Tibial artery (tissue), 4 donors: ENCODE measurements at places on chromosomes 11 and 22.

GRCh38 chr11:37141707-37142106, 543.7 kb upstream of the RAG2 start:
- no peak for DNase-seq

DNA sequence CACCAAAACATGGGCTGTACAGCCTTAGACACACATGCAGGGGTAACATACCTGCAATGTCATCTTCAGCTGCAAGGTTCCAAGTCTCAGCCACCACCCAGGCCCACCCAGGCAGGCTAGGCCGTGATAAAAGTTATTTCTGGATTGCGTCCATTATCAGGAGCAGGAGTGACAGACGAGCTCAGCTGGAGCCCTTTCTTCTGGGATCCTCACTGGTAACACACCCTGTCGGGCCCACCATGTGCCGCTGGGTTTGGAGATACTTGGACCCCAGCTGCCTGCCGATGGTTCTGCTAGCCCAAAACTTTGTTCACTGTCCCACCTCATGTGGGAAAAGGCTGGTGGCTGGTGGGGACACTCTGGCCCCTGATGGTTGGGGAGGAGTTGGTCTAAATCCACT, 24.8 kb downstream of the TMPRSS5 start:
- no peak for DNase-seq

DNA sequence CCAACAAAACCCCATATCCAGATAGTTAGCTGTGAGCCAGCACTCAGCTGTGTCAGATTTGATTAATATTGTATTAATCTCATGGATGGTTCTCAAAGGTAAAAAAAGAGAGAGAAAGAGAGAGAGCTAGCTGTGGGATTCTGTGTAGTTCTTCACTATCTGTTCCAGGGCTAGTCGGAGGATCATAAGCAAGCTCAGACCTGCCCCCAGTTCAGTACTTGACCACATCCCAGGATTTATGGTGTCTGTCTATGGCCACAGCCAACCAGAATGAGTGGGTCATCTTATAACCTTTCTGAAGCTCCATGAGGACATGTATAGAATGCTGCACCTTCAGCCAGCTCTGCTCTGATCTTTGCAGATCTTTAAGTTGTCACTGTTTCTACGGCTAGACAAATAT, 13.5 kb upstream of the B3GNT6 start:
- no peak for DNase-seq

DNA sequence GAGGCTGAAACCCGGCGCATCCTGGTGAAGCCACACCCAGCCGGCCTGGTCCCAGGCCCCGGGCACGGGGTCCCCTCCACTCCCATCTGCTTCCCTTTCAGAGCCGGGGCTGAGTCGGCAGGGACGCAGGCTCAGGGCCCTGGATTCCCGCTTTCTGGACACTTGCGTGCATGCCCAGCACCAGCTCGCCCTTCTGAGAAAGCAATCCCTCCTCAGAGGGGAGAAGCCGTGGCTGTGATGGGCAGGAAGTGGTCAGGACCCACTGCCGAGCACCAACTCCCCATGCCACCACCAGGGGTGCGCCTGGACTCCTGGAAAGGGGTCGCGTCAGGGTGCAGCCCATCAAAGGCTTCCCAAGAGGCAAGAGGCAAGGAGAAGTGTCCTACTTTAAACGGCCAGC, 15.1 kb downstream of the CDKN1C start:
- DNase-seq = no peak

DNA sequence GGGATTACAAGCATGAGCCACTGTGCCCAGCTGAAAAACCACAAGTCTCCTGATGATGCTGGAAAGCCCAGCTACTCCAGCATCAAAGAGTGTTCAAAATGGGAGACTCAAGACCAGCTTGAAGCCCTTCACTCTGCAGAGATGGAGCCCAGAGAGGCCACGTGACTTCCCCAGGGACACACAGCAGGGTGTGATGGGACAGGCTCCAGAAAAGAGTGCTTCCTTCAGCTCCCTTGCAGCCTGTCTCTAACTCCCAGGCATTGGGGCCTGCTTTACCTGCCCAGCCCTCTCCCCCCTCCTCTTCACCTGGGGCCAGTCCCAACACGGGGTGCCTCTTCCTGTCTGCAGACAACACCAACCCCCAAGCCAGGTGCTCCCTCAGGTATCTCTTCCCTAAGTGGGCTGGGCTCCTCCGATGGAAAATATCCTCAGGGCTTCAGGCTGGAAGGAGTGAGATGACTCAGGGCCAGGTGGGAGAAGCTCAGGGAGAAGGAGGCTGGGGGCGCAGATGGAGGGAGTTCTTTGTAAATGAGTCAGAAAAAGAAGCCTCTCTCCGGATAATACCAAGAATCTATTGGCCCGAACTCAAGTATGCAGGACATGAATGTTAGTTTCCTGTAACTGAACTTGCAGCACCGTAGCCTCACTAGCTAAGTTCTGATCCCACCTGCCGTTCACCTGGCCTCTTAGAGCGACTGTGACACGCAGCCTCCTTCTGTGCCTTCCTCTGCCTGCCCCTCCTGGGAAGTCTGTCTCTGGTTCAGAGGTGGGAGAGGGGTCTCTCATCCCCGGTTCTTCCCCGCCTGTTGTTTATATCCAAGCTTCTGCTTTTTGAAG, 326.6 kb downstream of the MN1 start:
- no peak for DNase-seq

- no peak for DNase-seq
These were observed 12.7 kb downstream of the C11orf91 start for GRCh38 chr11:33687733-33688479.

DNA sequence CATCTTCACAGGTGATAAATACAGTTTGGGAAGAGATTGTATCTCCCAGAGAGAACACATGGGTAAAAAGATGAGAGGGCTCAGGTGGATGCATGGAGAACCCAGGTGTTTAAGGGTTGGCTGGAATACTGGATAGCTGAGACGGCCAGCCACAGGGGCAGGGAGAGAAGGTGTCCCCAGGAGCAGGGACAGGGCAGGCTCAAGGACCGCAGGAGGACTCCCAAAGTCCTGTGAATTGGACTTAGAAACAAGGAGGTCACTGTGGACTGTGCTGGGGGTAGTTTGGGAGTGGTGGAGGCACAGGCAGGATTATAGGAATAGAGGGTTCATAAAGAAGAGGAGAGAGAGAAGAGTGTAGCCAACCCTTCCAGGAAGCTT, 103.8 kb upstream of the PARVA start:
- DNase-seq = peak; percentile 9

GRCh38 chr22:17501679-17502285, 61.5 kb upstream of the SLC25A18 start:
- DNase-seq = no peak

- DNase-seq = no peak
These were observed 23.0 kb upstream of the RRAS2 start for GRCh38 chr11:14381968-14382367.

DNA sequence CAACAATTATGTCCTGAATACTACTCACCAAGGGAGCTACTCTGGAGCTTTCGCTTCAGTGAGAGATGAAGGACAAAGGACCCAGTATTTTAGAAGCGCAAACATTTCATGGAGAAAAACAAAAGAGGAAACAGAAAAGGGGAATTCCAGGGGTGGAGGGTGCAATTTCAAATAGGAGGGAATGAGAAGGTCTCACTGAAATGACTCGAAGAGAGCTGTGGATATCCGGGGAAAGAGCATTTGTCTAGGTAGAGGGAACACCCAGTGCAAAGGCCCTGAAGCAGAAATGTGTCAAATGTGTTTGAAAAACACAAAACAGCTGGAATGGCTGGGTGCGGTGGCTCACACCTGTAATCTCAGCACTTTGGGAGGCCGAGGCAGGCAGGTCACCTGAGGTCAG, 2.4 kb downstream of the RPS19BP1 start:
- no peak for DNase-seq

DNA sequence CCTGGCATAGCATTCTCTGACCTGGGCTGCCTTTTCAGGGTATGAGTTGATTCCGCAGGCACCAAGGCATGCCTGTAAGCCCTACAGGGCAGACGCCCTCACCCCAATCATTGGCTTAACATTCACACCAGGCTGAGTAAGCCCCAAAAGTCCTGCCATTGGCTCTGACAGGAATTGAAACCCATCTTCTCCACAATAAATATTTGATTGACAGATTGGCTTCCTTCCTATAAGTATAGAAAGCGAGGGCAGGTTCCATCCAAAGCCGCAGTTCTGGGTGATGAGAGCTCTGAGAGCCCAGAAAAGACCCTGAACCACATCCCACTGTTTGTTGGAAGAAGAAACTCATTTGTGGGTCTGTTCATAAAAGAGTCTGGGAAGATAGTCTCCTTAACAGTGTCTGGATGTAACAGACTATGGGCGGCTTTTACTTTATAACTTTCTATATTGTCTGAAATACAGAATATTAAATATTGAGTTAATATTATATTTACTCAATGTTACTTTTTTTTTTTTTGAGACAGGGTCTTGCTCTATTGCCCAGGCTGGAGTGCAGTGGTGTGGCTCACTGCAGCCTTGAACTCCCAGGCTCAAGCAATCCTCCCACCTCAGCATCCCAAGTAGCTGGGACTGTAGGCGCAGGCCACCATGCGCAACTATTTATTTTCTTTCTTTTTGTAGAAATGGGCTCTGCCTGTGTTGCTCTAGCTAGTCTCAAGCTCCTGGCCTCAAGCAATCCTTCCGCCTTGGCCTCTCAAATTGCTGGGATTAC, 46.8 kb downstream of the FAM83F start:
- DNase-seq = no peak

GRCh38 chr11:9936754-9937153, 272.9 kb downstream of the SWAP70 start:
- DNase-seq = no peak

DNA sequence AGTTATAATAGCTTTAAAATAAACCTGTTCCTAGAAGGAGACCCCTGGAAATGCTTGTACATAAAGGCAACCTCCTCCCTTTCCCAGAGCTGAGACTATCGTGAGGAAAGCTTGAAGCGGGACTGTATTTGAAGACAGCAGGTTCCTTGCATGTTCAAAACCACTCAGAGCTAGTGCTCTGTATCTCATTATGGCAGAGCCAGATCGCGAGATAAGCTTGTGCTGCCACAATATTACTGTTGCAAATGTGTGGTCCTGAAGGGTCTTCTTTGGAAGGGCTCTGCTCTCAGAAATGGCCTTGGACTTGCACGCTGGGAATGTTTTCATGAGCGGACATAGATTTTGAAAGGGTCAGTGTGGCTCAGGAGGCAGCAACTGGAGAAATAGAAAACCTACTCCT, 168.2 kb downstream of the KIRREL3 start:
- no peak for DNase-seq

DNA sequence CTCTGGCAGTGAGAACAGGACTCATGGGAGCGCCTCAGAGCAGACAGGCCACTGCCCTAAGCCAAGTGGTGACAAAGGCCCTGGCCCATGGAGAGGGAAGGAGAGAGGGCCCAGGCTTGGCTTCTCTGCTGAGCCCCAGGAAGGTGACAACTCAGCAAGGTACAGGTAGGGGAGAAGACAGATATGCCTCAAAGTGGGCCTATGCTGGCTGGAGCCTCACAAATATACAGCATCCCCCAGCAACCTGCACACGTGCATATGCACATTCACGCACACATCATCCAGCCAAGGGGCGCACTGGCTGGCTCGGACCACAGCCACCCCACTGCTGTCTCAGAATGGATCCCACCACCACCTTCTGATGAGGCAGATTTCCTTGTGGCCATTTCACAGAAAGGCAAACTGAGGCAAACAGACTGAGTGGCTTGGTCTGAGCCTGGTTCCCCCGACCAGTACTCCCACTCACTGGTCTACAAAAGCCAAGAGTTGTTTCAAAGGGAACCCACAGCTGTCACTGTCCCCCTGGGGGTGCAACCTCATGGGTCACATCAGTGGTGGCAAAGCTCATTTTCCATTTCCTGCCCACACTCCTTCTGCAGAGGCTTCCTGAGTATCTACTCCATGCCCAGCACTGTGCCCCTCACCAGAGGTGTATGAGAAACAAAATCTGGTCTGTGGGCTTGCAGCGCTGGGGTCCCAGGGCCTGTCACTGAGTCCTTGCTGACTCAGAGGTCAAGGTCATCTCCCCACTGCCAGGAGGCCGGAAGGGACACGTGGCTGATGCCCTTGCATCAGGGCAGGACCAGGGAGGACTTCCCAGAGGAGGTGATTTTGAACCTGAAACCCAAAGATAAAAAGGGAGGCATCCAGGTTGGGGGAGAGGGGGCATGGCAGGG, 67.3 kb upstream of the PRR5 start:
- no peak for DNase-seq

GRCh38 chr11:126147208-126148111, 64.0 kb downstream of the RPUSD4 start:
- no peak for DNase-seq

- no peak for DNase-seq
These were observed 359.0 kb downstream of the JRKL start for GRCh38 chr11:96748639-96749370.

DNA sequence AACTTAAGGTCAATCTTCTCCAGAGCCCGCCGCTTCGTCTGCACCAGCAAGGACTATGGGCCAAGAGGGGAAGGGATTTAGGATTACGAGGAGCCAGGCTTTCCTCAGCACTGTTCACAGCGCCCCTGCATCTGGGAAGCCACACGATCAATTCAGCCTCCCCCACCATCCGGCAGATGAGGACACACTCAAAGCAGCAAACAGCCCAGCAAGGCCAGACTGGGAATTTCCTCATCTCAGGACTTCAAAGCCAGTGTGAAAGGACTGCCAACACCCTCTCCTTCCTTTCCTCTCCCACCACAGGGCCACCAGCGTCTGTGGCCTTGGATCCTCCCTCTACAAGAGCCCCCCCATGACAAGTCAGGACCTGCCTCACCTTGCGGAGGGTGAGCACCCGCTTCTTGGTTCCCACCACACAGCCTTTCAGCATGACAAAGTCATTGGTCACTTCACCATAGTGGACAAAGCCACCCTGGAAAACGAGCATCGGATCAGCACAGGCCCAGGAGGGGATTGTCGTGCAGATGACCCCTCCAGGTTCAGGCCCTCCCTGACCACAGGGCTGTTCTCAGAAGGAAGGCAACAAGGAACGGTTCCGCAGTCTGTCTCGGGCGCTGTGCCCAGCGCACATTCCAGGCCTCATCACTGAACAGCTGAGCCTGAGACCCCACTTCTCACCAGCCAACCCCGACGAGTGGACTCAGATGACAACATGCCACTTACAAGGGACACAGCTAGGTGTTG, 6.0 kb downstream of the RPL3 start:
- no peak for DNase-seq

GRCh38 chr11:25317216-25317615, 820.4 kb downstream of the LUZP2 start:
- DNase-seq = no peak

- DNase-seq = no peak
These were observed 17.8 kb downstream of the PRR5L start for GRCh38 chr11:36313750-36314433.

- DNase-seq = no peak
These were observed 48.8 kb downstream of the PIWIL3 start for GRCh38 chr22:24725736-24726135.

DNA sequence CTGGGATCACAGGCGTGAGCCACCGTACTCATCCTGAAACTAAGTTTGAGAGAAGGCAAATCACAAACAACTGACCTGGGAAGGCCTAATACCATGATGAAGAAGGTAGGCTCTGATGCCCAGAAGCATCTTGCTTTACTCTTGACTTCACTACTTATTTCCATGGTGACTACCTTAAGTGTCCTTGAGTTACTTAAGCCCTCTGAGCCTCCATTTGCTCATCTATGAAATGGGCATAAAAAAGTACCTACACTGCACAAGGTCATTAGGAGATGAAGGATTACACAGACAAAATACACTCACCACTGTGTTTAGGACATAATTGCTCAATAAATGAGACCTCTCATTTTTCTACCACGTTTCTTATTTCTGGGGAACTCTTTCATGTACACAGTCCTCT, 27.9 kb downstream of the EIF4ENIF1 start:
- DNase-seq = no peak
